ENCODE measurements at places on chromosomes 16 and 17.

- DNase-seq, result no peak
These were observed 126.5 kb upstream of the CORO6 start for GRCh38 chr17:29749045-29749825.

DNA sequence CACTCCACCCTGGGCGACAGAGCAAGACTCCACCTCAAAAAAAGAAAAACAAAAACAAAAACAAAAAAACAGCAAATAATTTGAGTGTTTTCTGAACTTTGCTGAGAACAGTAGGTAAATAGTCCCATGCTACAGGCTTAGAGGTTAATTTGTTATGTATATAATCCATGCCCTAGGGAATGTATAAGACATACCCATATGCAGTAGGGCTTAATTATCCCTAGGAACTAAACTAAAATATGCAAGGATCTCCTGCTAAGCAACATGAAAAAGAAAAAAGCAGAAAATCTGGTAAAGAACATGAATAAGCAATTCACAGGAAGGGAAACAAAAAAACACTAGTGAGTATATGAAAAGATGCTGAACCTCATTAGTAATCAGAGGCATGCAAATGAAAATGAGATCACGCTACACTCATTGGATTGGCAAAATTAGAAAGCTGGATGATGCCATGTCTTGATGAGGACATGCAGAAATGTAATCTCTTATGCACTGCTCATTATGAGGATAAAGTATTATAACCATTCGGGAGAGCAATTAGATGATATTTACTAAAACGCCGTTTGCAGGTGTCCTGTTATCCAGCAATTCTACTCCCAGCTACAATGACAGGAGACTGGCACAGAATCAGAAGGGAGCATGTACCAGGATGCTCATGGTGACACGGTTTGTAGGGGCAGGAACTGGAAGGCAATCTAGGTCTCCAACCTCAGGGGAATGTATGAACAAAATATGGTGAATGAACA, 5.6 kb downstream of the KCTD13 start:
- DNase-seq, result no peak

DNA sequence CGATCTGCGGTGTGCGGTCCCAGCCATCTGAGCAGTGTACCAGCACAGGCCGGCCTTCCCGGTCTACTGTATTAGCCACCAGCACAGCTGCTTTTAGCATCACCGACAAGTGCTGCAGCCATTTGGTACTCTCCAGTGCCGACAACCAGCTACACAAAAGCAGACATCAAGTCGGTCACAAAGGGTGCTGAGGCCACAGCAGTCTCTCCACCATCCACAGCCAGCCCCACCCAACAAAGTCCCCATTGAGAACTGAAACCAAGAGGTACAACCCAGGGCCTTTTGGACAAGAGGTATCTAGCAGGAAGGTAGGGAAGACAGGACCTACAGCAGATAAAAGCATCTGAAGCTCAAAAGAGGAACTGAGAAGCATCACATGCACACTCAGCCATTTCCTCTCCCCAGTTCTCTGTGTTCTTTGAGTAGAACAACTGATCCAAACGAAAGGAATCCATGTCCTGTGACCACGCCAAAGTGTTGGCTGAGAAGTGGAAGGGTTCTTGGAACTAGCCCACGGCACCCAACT, 9.5 kb downstream of the MTMR4 start:
- DNase-seq, result no peak

DNA sequence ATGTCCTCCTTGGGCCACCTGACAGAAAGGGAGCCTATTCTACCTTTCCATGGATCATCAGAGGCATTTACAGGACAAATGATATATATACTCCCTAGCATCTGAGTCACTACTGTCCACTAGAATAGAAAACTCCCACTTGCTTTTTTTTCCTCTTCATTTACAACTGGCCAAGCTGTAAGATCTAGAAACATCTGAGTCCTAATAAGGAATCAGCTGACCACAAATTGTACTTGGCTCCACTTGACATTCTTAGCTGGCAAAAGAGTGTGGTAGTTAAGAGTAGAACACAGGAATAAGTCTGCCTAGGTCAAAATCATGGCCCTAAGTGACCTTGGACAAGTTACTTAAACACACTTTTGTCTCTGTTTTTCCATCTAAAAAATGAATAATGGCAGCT, 5.2 kb downstream of the RUSF1 start:
- DNase-seq, result no peak

DNA sequence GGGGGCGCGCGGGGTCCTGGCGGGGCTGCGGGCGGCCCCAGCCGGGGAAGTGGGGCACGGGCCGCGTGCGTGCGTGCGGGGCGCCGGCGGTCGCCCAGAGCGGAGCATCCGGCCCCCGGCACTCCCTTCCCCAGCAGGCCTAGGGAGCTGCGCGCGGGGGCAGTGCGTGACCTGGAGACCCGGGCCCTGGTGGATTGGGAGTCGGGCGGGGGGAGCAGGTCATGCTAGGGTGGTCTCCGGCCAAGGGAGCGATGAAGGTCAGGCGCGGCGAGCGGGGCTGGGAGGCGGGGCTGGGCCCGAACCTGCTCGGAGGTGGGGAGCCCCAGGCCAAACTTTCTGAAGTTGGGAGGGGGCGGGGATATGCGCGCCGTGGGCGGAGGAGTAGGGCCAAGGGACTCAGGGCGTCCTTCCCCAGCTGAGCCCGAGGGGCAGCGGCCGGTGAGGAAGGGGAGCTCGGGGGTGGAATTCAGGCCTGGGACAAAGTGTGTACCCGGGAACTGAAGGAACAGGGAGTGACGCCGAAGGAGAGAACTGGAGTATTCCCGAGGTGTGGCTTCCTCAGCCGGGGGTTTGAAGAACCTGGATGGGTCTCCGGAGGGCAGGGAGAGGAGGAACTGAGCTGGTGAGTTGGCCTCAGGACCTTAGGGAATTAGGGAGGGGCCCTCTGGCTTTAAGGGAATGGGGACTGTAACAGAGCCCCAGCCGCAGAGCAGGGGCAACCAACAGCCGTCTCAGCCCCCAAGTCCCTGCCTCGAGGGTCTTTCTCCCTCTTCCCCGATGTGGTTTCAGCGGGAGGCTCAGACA, 589 bp downstream of the XYLT2 start:
- DNase-seq, result no peak

- no peak for DNase-seq
These were observed 5.1 kb upstream of the SLC7A6 start for GRCh38 chr16:68259007-68259825.

- DNase-seq, result no peak
These were observed 8.8 kb downstream of the WFDC1 start for GRCh38 chr16:84303516-84303915.
